ENCODE measurements at places on chromosomes 3 and 15. TPM values are rescaled to one million over a fixed set of nuclear protein-coding genes. Genes with fewer than 3 reads are reported as not detected.

SI gene
- not detected for total RNA-seq

DNA sequence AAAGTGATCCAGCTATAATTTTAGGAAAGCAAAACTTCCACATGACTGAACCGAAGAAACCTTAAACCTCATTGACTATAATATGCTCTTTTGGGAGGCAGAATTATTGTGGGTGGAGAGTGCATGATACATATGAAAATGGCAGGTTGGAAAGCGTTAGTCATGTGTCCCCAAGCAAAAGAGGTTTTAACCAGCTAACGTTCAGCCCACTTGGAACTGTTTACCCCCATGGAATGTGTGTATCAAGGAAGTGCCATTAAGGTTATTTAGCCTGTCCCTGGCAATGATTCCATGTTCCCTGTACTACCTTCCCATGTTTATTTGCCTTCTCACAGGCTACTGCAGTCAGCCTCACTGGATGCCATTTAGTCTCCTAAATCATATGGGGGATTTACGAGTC is 44.1 kb upstream of the LRRC58 start:
- no peaks in the 10 kb centered on the region for H3K27me3 ChIP-seq
- no peak overlapping the region for H3K4me3 ChIP-seq
- peaks cover 45% of the 10 kb centered on the region for H3K36me3 ChIP-seq

DNA sequence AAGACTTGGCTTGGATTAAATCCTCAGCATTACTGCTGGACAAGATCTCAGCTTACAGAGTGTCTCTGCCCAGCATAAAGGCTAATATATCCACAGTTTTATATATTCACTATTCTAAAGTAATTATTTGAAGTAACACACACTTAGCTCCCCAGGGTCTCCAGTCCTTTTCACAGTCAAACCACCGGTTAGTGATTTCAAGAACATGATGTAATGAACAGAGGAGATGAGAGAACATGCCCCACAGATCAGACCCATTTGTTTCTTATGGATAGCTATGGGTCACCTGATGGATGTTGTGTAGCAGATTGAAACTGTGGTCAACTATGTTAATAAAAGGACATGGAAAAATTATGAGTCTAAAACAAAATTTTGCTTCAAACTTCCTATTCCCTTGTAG is 44.8 kb upstream of the MRPL3 start:
- no peaks in the 10 kb centered on the region for H3K27me3 ChIP-seq
- H3K4me3 ChIP-seq: no peak overlapping the region
- H3K4me1 ChIP-seq: no peaks in the 10 kb centered on the region
- no peak for DNase-seq
- no peaks in the 10 kb centered on the region for H3K36me3 ChIP-seq

DNA sequence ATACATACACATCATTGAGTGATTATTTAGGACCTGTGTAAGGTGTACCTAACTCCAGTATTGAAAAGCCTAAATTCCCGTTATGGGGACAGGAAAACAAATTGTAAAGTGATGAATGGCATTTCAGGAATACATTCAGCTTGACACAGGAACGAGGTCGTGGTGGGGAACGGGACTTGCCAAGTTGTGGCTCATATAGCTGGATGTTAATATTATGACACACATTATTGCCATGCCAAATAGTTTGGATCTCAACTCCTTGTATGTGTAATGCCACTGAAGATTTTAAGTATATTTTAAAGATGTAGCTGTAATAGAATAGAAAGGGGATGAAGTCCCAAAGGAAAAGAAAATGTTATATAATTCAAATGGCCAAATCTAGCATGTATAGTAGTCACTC is 227.2 kb upstream of the GOLIM4 start:
- H3K27me3 ChIP-seq: no peaks in the 10 kb centered on the region
- no peaks in the 10 kb centered on the region for H3K36me3 ChIP-seq
- no peak for DNase-seq
- H3K4me3 ChIP-seq: no peak overlapping the region
- no peak overlapping the region for H3K27ac ChIP-seq

DNA sequence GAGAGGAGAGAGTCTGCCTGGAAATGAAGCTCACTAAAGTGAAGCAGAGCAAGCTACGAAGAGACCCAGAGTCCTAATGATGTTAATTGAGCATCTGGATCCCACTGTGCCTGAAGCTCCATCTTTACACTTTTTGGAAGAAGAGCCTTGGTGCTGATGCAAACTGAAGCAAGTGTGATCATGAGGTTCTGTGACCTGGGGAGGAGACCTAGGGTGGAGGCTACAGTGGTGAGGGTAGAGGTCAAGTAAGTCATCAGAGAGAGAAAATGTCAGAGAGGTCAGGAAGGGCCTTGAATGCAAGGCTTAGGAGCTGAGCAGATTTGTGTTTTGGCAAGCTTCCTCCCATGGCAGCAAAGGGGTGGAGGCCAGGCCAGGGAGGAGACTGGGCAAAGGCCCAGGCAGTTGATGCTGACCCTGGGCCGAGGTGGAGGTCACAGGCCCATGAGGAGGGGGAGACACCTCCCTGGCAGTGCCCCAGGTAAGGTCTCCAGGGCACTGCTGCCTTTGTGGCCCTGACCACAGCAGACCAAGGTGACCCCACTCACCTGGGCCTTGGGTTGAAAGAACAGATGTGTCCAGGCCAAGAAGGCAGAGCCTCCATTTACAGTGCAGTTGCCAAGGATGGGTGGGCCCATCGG is 1.6 kb downstream of the GRIP2 start:
- DNase-seq: no peak
- H3K4me1 ChIP-seq: peaks cover 29% of the 10 kb centered on the region
- H3K4me3 ChIP-seq: no peak overlapping the region
- no peaks in the 10 kb centered on the region for H3K36me3 ChIP-seq

DNA sequence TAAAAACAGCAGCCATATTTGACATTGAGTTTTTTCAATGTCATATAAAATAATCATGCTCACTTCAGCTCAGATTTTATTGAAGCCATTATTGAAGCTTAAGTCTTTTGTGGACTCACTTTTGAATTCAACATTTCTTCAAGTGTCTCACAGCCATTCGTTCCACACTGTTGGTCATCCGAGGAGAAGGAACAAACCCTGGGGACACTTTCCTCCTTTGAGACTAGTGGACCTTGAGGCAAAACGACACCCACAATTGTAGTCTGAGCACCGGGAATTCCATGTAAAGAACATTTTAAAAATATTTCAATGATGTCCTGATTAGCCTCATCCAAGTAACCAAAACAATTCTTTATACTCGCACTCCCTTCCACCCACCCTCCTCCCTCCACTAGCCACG is 174.7 kb downstream of the CD47 start:
- H3K4me3 ChIP-seq: no peak overlapping the region
- H3K4me1 ChIP-seq: no peaks in the 10 kb centered on the region
- no peaks in the 10 kb centered on the region for H3K36me3 ChIP-seq
- H3K27me3 ChIP-seq: no peaks in the 10 kb centered on the region

GRCh38 chr3:26452363-26452762 is 170.2 kb upstream of the LRRC3B start:
- no peaks in the 10 kb centered on the region for H3K4me1 ChIP-seq
- H3K27ac ChIP-seq: no peak overlapping the region
- no peaks in the 10 kb centered on the region for H3K36me3 ChIP-seq
- no peak overlapping the region for H3K4me3 ChIP-seq

DNA sequence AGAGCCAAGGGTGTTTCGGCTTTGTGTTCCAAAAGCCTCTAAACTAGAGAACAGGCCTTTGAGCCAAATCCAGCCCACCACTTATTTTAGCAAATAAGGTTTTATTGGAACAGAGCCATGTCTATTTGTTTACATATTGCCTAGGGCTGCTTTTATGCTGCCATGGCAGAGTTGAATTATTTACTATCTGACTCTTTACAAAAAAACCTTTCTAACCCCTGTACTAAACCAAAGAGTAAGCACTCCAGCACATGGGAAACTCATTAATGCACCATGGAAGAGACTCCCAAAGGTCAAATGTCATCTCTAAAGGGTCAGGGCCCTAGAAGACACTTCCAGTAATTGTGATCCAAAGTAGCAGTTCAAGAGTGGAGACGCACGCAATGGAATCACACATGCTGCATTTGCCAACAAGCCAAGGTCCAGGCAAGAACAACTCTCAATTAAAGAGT is 22.3 kb downstream of the OSBPL10 start:
- H3K4me1 ChIP-seq: peaks cover 29% of the 10 kb centered on the region
- H3K4me3 ChIP-seq: peak overlapping the region; percentile 40
- no peaks in the 10 kb centered on the region for H3K36me3 ChIP-seq
- no peaks in the 10 kb centered on the region for H3K27me3 ChIP-seq
- no peak overlapping the region for H3K27ac ChIP-seq

RYK gene
- 63.8 TPM for total RNA-seq

SKOR1 gene
- 0.11 TPM for total RNA-seq

DNA sequence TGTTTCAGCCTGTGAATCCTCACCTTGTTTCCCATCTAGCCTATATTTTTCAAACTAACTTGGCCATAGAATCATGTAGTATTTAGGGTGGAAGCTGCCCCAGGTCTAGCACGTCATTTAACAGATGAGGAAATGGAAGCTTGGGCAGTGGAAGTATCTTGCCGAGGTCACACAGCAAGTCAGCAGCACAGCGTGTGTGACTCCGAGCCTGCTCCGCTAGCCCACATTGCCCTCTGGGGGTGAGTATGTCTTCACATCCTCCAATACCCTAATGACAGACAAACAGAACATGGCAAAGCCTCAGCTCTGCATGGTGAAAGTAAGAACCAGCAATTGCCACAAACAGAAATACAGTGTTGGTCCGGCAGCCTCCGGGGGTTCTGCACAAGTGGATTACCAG is 2.2 kb upstream of the CCR5 start:
- H3K27me3 ChIP-seq: no peaks in the 10 kb centered on the region
- H3K27ac ChIP-seq: no peak overlapping the region
- no peak overlapping the region for H3K4me3 ChIP-seq
- no peaks in the 10 kb centered on the region for H3K36me3 ChIP-seq
- DNase-seq: peak; percentile 60
- no peaks in the 10 kb centered on the region for H3K4me1 ChIP-seq

Measured in H1 (cell line).